ENCODE measurements at places on chromosomes 2 and 18.

DNA sequence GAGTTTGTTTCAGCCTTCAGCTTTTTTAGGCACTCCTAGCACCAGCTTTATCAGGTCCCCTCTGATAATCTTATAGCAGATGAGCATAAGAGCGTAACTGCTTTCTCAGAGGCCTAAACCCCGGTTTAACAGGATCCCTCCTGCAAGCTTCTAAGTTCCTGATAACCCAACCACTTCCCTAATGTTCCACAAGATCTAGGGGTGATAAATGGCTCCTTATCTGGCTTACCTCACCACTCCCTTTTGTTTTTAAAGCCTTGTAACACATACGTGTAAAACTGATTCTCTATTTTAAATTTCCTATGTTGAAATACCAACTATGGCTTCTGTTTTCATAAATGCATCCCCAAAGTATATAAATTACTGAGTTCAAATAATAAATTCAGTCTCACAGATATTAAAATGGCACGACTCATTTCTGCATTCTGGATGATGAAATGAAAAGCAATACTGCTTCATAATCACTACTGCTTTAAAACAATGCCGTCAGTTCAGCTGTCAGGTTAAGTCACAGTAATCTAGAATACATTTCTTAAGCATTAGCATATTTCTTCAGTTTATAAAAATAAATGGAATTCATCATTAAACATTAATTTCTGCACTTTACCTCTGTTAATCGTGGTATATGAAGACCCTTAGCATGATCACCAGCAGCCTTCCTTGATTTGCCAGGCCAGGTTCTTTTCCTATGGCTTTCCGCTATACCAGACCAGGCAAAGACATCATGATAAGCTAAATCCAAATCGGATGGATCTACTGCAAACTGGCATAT is 126.3 kb downstream of the C2orf74 start:
- no peak for DNase-seq

DNA sequence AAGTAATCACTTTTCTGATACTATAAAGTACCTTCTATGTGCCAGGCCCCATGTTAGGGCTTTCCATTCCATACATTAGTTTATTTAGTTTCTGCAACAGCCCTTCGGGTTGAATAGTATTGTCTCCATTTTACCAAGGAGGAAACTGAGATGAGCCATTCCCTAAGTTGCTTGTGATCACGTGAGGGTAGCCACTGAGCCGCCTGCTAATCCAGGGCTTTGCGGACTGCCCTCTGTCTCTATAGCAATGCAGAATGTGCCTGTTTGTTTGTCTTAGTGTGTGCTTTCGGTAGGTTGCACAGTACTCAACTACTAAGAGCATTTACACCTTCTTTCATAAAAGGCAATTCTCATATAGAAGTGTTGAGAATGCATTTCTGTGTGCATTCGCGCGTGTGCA is 5.0 kb downstream of the EMILIN2 start:
- no peak for DNase-seq

GRCh38 chr2:56347881-56348280 is 164.1 kb downstream of the CCDC85A start:
- no peak for DNase-seq

- no peak for DNase-seq
Measured at GRCh38 chr2:1516798-1517060, 103.5 kb downstream of the TPO start.

- DNase-seq = peak; percentile 34
Measured at GRCh38 chr18:2459886-2460285, 111.4 kb downstream of the METTL4 start.

DNA sequence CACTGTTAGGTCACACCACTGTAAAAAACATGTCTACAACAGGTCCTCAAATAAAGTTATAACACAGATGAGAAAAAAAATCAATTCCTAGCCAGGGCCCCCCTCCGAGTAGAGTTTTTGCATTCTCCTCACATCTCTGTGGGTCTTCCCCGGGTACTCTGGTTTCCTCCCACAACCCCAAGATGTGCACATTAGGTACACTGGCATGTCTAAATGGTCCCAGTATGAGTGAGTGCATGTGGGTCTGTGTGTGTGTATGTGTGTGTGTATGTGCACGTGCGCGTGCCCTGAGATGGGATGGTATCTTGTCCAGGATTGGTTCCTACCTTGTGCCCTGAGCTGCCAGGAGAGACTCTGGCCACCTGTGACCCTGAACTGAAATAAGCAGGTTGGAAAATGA is 4.9 kb downstream of the TYW5 start:
- no peak for DNase-seq

All from EH (cell line).